ENCODE measurements at places on chromosomes 16 and 17. TPM values are rescaled to one million over a fixed set of nuclear protein-coding genes. Genes with fewer than 3 reads are reported as not detected.

CA10 gene
- not detected for total RNA-seq

OTOP3 gene
- total RNA-seq: not detected

MYH13 gene
- total RNA-seq: not detected

ATP2C2 gene
- total RNA-seq: not detected

ST3GAL2 gene
- 25.6 TPM for total RNA-seq

SEZ6 gene
- not detected for total RNA-seq

CD19 gene
- 0.12 TPM for total RNA-seq

TP53TG3 gene
- total RNA-seq: 0.73 TPM

TERB1 gene
- total RNA-seq: 0.15 TPM

TNK1 gene
- total RNA-seq: 1.5 TPM

STAT5B gene
- total RNA-seq: 150 TPM

MMP15 gene
- 0.27 TPM for total RNA-seq

ITGA2B gene
- 0.27 TPM for total RNA-seq

Data from activated CD4-positive, alpha-beta T cell treated with anti-CD3 and anti-CD28 coated beads, Interleukin-2, amount 10 ng/mL, durations not matched to agents 7 days and 5 days (primary cell).